Gastrocnemius medialis (tissue), 4 donors: ENCODE measurements at places on chromosomes 3 and 15.

DNA sequence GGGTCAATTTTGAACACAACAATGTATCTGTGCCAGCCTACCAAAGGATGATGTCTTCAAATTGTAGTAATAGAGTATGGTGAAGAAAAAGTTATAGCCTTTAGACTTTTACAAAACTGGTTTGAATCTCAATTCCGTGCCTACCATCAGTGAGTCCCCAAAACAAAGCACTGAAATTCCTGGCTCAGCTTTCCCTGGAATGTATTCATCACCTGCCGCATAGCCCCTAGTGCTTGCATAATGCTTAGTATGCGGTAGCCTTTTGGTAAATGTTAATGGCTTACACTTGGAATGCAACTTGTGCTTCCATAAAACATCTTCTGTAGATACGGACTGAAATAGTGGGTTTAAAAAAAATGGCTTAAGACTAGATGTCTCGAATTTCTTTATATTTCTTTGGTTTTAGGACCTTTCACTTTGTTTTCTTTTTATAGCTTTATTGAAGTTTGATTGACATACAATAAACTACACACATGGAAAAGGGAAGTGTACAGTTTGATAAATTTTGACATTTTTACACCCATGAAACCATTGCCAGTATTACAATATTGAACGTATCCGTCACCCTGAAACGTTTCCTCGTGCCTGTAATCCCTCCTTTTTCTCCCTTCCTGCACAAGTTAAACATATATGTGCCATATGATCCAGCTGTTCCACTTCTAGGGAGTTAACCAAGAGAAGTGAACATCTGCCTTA, 12.1 kb downstream of the SACM1L start:
- DNase-seq = no peak

DNA sequence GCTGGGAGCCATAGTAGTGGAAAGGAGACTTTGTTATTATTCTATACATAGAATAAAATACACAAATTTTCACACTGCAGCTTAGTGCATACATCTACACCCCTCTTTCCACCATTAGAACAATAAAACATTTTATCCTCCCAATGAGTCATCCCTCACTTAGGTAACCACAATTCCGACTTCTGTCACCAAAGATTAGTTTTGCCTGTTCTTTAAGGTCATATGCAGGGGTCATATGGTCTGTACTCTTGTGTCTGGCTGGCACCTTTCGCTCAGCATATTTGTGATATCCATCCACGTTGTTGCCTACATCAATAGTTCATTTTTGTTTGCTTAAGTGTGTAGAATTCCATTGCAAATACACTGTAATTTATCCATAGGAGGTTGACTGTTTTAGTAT, 399.4 kb downstream of the SHQ1 start:
- no peak for DNase-seq

GRCh38 chr15:78264304-78265136, at the start of gene DNAJA4:
Gene DNAJA4, plus strand, starts transcription at chr15:78264562. Its CDS starts 202 bp downstream, at chr15:78264764.
- peak; percentile 72 for DNase-seq

DNA sequence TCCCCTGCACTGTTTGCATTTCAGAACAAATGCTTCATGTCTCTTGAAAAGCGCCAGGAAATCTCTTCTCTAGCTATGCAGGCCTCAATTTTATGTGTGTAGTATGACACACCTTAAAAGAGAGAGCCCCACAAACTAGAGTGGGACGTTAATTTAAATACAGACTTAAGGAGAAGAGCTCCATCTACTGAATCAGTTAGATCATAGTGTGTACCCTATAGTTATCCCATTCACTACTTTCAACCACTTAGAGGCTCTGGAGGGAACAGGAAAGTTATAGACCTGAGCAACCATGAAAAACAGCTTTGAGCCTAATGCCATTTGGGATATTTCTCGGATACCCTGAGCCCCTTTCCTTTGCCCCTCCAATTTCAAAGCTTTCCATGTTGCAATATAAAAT, 153.7 kb downstream of the TIGIT start:
- no peak for DNase-seq

DNA sequence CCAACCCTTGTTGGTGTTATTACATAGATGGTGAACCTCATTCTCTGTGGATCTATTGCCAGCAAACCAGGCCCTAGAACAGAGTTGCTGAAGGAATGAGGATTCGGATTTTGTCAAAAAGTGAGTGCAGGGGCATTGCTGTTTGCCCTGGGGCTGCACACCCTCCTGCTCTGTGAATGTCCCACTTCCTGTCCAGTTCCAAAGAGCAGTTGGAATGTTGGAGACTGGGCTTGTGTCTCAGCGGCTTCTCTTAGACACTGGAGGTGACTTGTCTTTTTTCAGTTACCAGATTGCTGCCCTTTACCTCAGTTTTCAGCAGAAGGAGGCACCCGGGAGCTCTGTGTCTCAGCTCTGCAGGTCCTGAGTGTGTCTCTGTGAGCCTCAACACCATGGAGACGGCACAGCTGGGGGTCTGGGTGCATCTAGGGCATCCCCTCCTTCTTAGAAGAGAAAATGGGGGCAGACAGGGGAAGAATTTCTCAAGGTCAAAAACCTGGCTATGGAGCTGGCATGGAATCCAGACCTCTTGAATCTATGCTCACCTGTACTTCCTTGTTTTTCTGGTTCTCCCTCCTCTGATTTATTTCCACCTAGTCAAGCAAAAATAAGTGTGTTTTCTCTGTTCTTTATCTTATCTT, 46.3 kb downstream of the LIMD1 start:
- no peak for DNase-seq

DNA sequence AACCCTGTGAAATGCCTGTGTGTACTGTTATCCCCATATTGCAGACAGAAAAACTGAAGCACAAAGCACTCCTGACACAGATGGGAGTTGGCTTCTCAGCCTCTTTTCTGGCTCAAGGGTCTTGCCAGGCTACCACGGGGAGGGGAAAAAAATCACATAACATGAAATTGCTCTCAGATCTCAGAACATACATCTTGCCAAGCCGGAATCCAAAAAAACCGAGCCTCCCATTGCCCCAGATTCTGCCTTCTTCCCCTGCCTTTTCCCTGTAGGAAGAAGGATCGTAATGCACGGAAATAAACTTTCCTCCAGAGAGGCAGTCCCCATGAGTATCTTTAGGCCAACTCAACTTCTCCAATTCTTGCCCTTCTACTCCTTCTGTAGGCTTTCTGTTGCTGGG, 16.6 kb upstream of the MRPS22 start:
- no peak for DNase-seq
